ENCODE measurements at places on chromosomes 1 and 21.

GRCh38 chr1:203130358-203130985 lies 2.9 kb downstream of the ADORA1 start:
- peak; percentile 9 for DNase-seq

DNA sequence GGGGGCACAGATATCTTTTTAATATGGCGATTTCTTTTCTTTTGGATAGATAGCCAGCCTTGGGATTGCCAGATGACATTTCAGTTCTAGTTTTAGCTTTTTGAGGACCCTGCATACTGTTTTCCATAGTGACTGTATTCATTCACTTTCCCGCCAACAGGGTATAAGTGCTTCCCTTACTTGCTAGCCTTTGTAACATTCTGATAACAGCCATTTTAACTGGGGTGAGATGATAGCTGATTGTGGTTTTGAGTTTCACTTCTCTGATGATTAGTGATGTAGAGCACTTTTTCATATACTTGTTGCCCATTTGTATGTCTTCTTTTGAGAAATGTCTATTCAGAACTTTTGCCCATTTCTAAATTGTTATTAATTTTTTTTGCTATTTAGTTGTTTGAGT lies 151.9 kb downstream of the NTPCR start:
- DNase-seq, result no peak

DNA sequence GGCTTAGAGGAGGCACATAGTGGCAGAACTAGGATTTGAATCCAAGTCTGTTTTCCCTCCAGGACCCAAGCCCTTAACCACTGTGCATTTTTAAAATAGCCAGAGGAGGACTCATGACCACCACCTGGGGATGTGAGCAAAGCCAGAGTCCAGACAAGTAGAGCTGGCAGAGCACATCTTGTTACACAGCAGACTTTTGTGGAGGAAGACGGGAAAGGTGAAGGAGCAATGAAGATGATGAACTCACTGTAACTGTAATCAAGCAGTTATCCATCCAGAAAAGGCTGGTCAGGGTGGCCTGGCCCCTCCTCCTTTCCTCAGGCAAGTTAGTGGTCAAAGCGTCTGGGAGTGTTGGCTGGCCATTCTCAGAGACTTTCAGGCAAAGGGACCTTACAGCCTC lies 50.9 kb downstream of the SLC44A3 start:
- no peak for DNase-seq

GRCh38 chr1:194289569-194290266 lies 1103.3 kb upstream of the B3GALT2 start:
- DNase-seq, result peak; percentile 31

- DNase-seq, result no peak
Measured at GRCh38 chr1:55049271-55049913, 10.0 kb downstream of the PCSK9 start.

DNA sequence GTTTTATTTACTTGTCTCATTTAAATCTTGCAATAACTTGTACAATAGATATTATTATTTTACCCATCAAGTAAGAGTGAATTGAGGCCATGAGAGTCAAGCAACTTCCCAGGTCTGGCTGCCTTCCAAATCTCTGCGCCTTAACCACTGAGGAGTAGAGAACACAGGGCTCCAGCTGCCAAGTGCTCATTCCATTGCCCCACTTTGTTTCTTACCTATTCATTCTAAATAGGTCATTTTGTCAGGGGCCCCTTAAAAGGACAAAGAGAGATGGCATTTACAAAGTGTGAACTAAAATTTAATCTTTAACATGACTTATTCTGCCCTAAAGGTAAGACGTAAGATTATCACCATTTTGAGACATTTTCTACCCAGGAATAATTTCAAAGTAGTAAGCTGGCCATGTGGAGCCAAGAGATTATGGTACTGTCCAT lies 3.5 kb downstream of the PPP1R15B start:
- no peak for DNase-seq

DNA sequence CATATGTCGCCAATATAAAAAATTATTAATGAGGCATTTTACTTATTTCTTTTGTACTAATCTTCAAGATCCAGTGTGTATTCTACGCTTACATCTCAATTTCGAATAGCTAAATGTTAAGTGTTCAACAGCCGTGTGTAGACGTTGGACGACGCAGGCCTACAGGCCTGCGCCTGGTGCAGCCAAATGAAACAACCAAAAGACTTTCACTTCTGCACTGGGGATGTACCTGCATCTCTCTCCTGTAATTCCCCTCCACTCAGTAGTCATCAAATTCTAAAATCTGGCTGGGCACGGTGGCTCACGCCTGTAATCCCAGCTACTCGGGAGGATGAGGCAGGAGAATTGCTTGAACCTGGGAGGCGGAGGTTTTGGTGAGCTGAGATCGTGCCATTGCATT lies 76.8 kb upstream of the HNRNPU start:
- no peak for DNase-seq
